ELF-1 (cell line): ENCODE measurements at places on chromosomes 16 and 17.
A peak's percentile ranks its signal among the peaks of the same experiment; 100 is the strongest.

DNA sequence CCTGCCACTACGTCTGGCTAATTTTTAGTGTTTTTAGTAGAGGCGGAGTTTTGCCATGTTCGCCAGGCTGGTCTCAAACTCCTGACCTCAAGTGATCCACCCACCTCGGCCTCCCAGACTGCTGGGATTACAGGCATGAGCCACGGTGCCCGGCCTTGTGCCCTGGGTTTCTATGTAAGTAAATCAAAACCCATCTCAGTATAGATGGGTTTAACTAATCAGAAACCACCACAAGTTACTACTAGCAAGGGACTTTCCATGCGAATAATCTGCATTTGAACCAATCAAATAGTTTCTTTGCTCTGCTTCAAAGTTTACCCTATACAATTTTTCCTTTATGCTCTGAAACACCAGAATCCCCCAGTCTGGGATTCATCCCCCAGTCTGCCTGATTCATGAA, 16.5 kb upstream of the EIF1 start:
- no peak for DNase-seq

DNA sequence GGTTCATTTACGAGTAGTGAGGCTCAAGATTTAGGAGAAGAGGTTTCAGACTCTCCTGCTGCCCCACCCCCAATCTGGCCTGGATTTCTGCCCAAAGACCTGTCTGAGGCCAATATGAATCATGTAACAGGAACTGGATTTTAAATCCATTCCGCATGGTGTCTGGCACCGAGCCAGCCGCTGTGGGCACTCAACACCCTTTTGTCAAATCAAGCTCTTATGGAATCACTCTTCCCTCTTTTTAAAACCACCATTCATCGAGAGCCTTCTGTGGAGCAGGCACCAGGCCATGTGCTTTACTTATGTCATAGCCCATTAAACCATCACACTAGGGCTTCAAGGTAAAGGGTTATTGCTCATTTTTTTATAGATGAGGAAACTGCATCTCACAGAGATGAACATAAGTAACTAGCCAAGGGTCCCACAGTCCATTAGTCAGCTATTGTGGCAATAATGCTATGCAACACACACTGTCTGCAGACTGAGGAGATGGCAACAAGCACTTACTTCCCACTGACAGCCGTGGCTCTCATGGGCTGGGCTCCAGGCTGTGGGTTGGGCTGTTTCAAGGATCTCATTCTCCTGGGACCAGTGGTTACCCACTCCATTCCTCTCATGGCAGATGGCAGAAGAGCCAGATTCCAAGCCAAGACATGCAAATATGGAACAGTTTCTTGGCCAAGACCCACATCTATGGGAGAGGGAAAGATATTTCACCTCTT, 93.6 kb downstream of the WSCD1 start:
- no peak for DNase-seq

DNA sequence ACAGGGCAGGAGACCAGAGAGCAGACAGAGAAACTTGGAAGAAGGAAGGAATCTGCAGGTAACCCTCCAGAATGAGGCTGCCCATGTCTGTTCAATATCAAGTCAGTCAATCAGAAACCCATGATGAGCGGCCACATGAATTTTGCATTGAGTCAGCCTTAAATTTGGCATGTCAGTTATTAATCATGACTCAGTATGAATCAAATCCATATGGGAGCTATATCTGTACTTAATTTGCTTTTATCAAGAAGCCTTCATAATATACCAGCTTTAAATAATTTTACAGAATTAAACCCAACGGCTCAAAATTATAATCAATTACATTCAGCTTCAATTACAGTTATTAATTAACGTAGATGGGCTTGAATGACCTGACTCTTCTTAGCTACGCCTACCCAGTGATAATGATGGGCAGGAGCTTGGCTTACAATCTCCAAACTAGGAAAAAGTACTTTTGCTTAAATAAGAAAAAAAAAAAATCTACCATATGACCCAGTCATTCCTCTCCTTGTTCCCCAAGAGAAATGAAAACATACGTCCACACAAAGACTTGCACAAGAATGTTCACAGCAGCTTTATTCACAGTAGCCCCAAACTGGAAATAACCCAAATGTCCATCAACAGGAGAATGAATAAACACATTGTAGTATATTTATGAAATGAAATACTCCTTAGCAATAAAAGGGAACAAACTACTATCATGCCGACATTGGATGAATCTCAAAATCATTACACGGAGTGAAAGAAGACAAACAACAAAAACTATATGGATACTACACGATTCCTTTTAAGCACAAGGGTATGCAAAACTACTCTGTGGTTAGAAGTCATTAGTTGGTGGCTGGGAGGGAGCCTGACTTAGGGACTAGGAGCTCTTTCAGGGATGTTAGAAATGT, 48.6 kb downstream of the SLC39A11 start:
- DNase-seq: no peak

DNA sequence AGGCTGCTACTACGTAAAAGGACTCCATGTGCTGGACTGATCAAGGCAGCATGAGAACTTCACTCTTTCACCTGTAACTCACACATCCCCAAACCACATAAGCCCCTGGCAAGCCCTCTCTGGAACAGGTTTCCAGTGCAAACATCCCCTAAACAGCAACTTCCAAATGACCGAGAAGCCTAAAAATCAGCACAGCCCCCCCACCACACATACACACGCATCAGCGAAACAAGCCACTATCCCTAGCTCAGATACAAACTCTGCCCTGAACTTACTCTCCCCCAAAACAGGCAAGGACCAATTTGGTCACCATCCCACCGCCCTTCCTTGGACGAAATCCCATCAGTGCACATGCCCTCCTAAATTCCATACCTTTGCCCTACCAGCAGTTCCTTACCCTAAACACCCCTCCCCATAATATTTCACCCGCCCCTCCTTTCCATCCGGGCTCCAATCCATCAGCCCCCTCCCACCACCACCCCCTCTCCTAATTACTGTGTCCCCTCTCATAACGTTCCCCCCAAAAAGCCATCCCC, 735 bp downstream of the LSM12 start:
- DNase-seq: no peak

DNA sequence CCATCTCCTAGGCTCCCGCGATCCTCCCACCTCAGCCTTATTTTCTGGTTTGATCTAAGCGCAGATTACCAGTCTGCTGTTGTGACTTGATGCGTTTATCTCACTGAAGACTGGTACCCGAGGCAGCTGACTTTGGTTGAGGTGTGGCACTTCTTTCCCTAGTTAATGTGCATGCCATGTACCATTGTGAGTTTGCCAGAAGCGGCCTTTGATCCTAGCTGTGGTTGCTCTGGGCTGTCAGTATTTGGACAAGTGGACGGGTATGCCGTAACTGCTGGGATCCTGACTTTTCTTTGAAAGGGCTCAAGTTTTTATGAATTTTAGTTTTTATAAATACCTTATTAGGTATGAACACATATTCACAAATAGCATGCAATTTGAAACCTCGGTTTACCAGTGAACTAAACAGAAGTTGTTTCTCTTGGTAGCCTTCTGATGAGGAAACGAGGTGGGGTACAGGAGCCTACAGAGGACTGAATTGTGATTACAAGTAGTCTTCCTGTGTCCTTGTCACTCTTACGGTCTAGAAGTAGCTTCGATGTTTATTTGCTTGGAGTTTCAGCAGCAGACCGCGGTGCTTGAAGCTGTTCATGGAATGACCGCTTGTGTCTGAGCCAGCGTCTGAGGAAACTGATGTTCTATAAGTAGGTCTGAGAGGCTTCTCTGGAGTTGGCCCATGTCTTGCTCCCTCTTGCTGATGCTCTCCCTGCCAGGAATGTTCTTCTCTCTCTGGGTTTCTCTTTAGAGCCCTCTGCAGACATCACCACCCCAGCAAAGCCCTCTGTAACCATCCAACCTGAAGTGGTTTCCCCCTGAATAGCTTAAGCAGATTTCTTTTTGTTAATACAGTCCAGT, 40.0 kb downstream of the SEC14L1 start:
- DNase-seq: no peak

- peak; percentile 78 for DNase-seq
Measured at GRCh38 chr16:85334718-85335583, 222.7 kb upstream of the CIBAR2 start.

DNA sequence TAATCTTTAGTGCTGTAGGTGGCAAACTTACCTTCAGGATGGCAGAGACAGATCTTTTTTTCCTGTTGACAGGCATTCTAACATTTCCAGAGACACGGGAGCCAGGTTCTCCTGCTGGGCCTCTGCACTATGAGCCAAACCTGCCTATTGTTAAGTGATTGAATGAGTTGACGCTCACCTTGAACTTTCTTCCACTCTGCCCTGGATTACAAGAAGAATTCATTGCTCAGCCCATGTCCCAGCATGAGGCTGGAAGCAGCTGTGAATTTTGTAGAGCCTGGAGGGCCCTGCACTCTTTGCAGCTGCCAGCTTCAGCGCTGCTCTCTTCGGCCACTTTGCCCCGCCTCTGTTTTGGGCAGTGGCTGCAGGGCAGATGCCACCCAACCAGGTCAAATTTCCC, 9.4 kb upstream of the SLC7A5 start:
- peak; percentile 15 for DNase-seq

DNA sequence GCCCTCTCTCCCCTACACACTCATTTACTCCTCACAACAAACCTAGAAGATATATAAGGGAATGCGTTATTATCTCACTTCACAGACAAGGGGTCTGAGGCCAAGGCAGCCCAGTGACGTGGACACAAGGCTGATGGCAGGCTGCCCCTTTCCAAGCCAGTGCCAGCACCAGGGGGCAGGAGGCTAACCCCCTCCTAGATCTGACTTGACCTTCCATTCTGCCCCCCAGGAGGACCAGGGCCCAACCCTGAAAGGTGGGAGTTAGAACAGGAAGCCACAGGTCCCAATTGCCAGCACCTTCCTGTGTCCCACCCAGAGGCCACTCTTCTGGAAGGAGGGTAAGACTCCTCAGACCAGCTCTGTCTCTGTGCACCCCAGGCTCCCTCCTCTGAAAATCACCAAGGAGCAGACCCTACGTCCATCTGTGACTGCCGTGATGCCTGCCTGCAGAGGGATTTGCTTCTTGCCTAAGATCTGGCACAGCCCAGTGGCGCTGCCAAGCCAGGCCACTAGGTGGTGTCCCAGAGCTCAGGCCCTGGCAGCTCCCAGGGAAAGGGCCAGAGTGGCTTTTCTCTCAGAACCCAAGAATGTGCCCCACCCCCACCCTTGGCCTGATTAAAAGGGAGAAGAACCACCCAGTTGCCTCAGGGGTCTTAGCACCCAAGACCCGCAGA, 42.4 kb upstream of the MRPS23 start:
- DNase-seq: peak; percentile 97

- DNase-seq: no peak
Measured at GRCh38 chr16:30395992-30396585, 869 bp downstream of the ZNF48 start.

- no peak for DNase-seq
Measured at GRCh38 chr16:35730251-35730650, 2270.8 kb downstream of the TP53TG3F start.

- DNase-seq: peak; percentile 100
Measured at GRCh38 chr17:48047741-48048383, at the start of gene NFE2L1. TSS of gene NFE2L1 (plus strand) at chr17:48048359. CDS start at chr17:48051119, 2,760 bp downstream.

DNA sequence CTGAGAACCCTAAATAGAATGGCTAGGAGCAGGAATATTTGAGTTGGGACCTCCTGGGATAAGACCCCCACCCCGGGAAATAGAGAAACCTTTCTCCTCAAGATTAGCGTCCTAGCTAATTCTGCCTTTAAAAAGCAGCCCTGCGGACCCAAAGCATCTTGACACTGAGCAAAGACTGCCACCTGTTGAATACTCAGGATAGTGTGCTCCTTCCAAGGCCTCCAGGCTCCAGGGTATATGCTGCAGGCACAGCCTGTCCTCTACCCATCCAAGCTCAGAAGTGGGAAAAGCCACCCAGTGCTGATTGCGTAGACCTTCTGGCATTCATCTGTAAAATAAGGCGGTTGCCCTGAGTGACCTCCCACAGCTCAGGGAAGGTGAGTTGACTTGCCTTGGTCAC, 456.2 kb upstream of the DYNLRB2 start:
- peak; percentile 65 for DNase-seq

DNA sequence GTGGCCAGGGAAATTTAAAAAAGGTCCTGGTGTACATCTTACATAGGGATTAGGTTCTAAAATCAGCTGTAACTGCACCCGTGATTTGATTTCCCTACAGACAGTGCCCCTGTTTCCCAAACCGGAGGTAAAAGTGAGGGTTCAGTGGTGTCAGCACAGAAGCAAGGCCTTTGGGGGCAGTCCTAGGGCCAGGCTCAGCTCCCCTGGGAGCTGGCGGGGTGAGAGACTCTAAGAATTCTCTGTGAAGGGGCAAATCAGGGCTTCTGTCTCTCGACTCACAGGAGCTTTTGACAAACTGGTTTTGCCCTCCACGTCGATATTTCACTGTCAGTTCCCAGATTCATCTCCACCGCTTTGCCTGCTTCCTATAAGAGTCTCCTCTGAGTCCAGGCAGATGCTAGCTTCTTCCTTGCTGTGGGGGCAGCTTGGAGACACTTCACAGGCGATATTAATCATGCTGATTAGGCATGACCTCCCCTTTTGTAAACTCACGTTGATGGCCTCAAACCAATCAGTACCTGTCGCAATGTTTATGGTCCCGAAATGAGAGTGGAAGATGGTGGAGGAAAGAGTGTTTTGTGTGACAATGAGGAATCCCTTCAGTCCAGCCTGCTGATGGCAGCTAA, 234.2 kb upstream of the TOX3 start:
- DNase-seq: no peak

GRCh38 chr16:19344224-19344801, 58.8 kb downstream of the CLEC19A start:
- DNase-seq: no peak

- DNase-seq: no peak
Measured at GRCh38 chr17:8818654-8819330, 19.6 kb upstream of the MFSD6L start.

GRCh38 chr17:42675965-42676423, 800 bp downstream of the PLEKHH3 start:
- DNase-seq: peak; percentile 79

DNA sequence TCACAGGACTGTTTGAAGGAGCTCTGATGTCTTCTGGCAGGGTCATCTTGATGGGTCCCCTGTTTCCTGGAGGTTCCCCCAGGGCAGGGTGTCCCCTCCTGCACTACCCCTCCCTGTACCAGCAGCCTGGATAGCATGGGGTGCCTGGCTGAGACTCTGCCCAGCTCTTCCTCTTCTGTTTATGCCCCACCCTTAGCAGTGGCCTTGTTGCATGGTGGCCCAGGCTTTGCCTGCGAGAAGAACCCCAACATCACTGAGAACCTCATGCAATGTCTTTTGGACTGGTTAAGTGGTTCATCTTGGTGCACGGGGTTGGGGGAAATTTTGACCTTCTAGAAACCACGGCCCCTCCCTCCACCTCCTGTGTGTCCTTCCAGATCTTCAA, 121.8 kb downstream of the IRX3 start:
- no peak for DNase-seq

DNA sequence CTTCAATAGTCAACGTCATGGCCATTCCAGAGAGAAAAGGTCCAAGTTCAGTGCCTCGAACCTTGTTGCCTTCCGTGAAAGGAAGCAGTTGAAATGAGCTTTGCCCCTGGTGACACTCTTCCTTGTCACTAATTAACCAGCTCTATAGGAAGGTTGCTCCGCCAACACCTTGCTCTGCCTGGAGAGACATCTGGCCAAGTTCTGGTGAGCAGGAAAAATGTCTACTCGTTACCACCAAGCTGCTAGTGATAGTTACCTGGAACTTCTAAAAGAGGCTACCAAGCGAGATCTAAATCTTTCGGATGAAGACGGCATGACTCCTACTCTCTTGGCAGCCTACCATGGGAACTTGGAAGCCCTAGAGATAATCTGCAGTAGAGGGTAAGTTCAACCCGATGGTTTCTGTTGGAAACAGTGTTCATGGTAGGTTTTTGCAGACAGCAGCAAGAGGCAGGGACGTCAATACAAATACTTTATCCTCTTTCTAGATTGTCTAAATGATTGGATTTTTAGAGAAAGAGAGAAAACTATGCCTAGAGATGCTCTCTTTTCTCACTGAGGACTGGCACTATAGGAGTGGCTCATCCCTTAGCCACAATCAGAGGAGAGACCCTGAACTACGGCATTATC, at the start of gene ANKS4B:
ANKS4B (plus strand) TSS at position 179 of the 630 bp plus-strand sequence; CDS start at position 218, 39 bp downstream.
- DNase-seq: no peak
